NCI-H2171 treated with DMSO at 0.1 percent for 48 hours (cell line): ENCODE measurements at places on chromosomes 3 and 15.

- DNase-seq = peak; percentile 63
These were observed at the start of gene DALRD3 for GRCh38 chr3:49017971-49018706. DALRD3 (minus strand) TSS chr3:49018580; CDS start chr3:49018564, 16 bp downstream.

- DNase-seq = no peak
These were observed 20.4 kb downstream of the NUDT16 start for GRCh38 chr3:131401978-131402377.

DNA sequence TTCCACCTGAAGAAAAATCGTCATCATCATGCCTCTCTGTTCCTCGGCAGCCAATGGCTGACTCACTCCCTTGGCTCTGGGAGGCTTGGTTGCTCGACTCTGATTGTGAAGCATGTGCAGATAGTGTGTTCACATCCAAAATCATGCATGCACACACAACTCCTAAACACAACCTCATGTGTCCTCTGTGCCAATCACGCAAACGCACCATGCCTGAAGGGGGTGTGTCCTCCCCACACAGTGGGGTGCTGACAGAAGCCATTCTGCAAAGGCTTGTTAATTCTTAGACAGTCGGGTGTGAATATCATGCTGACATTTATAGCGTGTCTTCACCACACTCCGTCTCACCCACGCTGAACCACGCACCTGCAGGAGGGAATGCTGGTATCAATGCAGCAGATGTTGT, 11.4 kb upstream of the CCDC174 start:
- DNase-seq = no peak

GRCh38 chr3:184636741-184637316, 75.0 kb downstream of the MAGEF1 start:
- DNase-seq = no peak

DNA sequence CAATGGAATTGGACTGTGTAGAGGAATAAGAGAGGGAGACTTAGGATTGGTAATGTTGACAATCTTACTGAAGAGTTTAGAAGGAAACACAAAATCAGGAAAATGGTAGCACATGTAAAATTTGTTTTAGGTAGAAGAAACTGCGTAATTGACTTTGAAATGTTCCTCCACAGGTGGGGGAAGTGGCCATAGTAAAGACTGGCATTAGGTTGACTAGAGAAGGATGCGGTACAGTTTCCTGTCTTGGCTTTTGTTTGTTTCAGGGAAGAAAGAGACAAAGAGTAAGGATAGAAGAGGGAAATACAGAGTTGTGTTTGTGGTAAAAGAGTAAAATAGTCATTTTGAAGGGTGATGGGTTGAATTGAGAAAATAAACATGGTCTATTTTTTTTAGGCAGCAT, 253.6 kb upstream of the ZNF717 start:
- DNase-seq = no peak

DNA sequence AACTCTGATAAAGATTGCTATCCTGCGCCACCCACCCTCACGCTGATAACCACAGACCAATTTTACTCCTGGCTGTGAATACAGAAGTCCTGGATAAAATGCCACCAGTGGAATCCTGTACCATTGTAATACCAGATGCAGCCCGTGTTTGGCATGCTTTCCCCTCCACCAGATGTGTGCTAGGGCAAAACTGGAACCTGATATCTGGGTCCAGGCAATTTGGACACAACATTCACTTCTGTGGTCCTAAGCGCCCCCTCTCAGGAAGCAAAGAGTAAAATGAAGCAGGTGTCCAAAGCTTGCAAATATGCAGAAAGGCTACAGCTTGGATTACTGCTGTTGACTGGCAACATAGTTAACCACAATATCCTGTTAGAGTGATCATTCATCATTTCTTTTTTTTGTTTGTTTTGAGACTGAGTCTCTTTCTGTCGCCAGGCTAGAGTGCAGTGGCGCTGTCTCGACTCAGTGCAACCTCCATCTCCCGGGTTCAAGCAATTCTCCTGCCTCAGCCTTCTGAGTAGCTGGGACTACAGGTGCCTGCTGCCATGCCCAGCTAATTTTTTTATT, 32.8 kb downstream of the LOXL1 start:
- peak; percentile 74 for DNase-seq

GRCh38 chr3:9617056-9617455, 32.2 kb upstream of the MTMR14 start:
- DNase-seq = no peak

- no peak for DNase-seq
These were observed 969.4 kb downstream of the ROBO1 start for GRCh38 chr3:78798266-78798832.

DNA sequence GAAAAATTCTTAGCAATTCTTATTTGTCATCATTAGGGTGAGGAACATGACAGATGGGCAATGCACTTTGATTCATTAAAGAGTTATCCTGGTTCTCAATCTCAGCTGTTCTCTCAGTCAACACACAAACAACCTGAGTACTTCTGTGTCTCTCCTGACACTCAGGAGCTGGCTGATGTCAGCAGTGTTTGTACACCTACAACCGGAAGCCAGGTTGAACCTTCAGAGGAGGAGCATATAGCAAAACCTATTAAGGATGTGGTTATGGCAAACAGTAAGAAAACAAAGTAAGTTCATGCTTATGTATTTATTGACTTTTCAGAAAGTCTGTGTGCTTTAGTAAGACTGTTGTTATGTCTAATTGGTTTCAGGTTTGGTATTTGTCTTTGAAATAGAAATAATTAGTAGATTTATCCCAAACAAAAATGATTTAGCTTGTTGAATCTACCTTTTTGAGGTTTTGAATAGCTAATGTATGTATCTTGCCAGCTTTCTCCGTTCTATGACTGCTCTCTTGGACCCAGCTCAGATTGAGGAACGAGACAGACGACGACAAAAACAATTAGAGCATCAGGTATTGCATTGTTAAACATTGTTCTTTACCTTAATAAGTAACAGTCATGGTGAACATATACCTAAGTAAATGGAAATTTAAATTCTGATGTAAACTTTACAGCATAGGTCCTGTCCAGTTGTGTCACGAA, 36.6 kb downstream of the CCDC66 start:
- DNase-seq = no peak

DNA sequence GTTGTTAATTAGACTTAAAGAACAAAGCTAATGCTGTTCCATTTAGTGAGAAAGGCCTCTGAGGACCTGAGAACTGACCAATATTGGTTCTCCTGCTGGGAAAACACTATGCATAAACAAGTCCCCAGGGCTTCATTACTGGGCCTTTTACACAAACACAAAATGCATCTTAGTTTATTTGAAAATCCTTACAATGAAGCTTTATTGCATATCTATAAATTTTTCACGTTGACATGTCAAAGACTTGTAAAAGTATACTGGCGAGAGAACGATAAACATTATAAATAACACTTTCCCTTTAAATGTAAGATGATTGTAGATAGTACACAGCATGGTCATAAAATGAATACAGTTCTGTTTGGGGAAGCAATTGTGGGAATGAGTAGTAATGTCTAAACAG, 151.7 kb downstream of the ROBO2 start:
- DNase-seq = no peak

GRCh38 chr3:56792193-56792592, 9.6 kb downstream of the ARHGEF3 start:
- no peak for DNase-seq

- no peak for DNase-seq
These were observed 208.8 kb downstream of the OSBPL10 start for GRCh38 chr3:31772272-31772671.

DNA sequence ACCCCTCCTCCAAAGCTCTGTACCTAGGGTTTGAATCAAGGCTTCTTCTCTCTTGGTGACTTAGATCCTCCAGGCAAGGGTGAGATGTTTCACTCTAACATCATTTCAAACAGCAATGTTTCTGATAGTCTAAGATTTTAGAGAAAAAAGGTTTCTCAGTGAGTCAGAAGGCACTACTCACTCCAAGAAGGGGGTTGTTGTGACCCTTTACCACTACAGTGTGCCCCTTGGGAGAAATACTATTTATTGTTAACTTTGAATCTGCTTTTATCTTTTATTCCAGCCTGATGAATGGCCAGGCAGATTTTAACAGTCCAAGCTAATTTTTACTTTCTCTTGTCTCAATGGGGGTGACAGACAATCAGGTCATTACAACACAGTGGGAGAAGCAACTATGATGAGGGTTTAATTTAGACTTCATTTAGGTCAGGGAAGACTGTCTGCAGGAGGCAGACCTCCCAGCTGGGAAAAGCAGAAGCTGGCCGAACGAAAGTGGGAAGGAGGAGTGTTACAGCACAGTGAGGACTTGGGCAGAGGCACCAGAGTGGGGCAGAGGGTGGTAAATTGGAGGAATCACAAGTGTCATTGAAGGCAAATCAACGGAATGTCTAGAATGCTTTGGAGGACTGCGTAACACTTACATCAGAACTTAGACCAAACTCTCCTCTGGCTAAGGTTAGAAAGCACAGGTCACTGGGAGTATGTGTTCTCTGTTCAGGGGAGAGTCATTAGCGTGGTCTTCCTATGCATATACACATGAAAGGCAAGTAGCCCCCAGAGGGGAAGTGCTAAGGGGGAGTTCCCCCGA, 21.2 kb downstream of the ZNF860 start:
- DNase-seq = no peak

- no peak for DNase-seq
These were observed 12.2 kb downstream of the CHST13 start for GRCh38 chr3:126536126-126536525.

DNA sequence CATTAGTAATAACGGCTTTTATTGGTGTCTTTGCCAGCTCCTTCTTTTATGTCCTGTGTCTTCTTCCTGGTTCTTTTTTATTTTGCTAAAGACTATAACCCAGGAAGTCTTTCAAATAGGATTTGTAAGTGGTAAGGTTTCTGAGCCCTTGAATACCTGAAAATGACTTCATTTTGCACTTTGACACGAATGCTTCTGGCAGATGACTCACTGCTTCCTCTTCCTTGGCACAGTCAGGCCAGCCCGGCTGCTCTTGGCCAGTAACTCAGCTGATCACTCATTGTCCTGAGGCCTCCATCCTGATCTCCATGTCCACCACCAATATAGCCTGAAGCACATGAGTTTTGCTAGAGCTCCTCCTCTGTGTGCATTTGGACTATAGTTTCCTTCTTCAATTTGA, 48.7 kb upstream of the NR2E3 start:
- no peak for DNase-seq

DNA sequence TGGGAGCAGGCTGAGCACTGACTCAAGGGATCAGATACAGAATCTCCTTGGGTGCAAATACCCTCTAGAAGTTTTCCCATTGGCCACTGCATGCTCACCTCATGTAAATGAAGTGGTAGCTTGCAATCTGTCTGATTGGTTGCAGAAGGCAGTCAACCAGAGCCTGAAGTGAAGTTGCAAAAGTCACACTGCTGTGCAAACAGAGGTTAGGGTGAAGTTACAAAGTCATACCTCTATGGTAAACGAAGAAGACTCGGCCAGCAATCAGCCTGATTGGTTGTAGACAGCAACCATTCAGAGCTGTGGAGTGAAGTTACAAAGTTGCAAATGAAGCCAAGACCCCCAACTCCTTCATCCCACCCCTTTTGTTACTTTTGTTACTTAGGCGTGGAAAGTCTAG, 27.1 kb downstream of the STARD9 start:
- DNase-seq = no peak

GRCh38 chr3:161575901-161576300, 79.3 kb downstream of the OTOL1 start:
- no peak for DNase-seq

DNA sequence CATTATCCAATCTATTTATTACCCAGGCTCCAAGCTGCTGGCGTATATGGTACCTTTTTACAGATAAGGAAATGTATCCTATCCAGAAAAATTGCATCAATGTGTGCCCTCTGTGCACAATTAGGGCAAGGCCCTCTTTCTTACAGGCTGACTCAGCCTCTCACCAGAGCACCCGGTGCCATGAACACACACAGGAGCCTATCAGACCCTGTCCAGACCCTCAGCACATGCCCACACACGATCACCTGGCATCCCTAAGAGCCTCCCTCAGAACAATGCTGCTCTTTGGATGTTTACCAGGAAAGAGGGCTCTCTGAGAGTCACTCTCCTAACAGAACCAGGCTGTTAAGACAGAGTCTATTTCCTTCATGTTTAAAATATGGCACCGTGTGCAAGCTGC, 460.0 kb upstream of the TBL1XR1 start:
- peak; percentile 12 for DNase-seq

DNA sequence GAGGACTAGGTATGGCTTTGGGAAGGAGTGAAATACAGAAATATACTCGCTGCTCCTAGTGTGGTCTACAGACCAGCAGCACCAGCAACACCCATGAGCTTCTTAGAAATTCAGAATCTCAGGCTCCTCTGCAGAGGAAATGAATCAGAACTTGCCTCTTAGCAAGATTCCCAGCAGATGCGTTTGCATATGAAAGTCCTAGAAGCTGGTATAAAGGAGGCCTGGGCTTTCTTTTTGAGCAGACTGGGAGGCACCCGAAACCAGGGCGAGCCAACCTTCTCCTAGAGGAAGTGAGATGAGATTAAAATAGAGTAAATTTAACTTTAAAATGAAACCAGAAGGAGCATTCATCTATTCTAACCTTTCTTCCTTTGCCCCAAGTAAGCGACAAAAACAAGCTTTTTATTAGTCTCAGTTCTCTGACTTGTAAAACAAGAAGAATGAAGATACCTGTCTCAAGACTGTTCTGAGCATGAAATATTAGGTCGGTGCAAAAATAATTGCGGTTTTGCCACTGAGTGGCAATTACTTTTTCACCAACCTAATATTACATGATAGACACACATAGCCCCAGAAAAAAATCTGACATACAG, 140.0 kb downstream of the PDZRN3 start:
- DNase-seq = no peak

GRCh38 chr15:51869060-51869421, 39.6 kb downstream of the TMOD3 start:
- DNase-seq = no peak

- DNase-seq = no peak
These were observed 146.4 kb downstream of the ERC2 start for GRCh38 chr3:56321892-56322291.

GRCh38 chr3:190322604-190323245, 479 bp upstream of the CLDN1 start:
- no peak for DNase-seq

DNA sequence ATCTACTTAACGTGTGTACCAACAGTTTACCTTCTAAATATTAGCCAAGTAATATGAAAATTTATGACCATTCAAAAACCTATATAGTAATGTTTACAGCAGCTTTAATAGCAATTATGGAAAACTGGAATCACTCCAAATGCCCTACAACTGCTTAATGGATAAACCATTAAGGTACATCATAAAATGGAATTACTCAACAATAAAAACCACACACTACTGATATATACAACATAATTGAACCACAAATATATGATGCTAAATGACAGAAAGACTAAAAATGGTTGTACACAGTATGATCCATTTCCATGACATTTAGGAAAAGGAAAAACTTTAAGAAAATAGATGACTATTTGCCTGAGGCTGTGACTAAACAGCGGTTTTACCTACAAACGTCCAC, 467.1 kb upstream of the EPHA6 start:
- no peak for DNase-seq

GRCh38 chr15:82540055-82540983, at the start of gene RPS17:
RPS17 (minus strand) TSS chr15:82540457; CDS start chr15:82540428, 29 bp downstream.
- no peak for DNase-seq
